Bronchial epithelial cell (primary cell): ENCODE measurements at places on chromosomes 2 and 18. TPM values are rescaled to one million over a fixed set of nuclear protein-coding genes. Genes with fewer than 3 reads are reported as not detected.

Gene TGFA
- 85.3 and 111 TPM in 2 replicates for total RNA-seq

Gene STAT4
- 7.1 and 12.3 TPM in 2 replicates for total RNA-seq

Gene MAPK4
- under 0.01 TPM in 1 of 2 replicates, not detected in the other for total RNA-seq

Gene DUSP28
- total RNA-seq, result 1.9 and 2.1 TPM in 2 replicates

Gene FOXD4L1
- total RNA-seq, result 0.13 and 0.26 TPM in 2 replicates

Gene SELENOI
- 28.0 and 32.6 TPM in 2 replicates for total RNA-seq

Gene IGFBP5
- total RNA-seq, result 0.51 and 9.2 TPM in 2 replicates

Gene NCKAP5
- total RNA-seq, result 0.26 and 1.4 TPM in 2 replicates

Gene FER1L5
- under 0.01 TPM in 2 replicates for total RNA-seq

Gene SCTR
- total RNA-seq, result not detected in 2 replicates

Gene POTEI
- not detected in 2 replicates for total RNA-seq

Gene CDK5R2
- not detected in 2 replicates for total RNA-seq

Gene GCA
- total RNA-seq, result 8.7 TPM in 2 replicates

Gene DIPK1C
- total RNA-seq, result not detected in 2 replicates

Gene LYPD6B
- 14.7 and 34.2 TPM in 2 replicates for total RNA-seq

Gene MYO3B
- total RNA-seq, result under 0.01 and 0.77 TPM in 2 replicates

Gene CHPF
- 52.7 and 85.5 TPM in 2 replicates for total RNA-seq

Gene MZT2A
- 171 and 207 TPM in 2 replicates for total RNA-seq

Gene TUBA3E
- not detected in 2 replicates for total RNA-seq

Gene RAB6D
- total RNA-seq, result not detected in 2 replicates

Gene PKDCC
- 0.38 and 0.79 TPM in 2 replicates for total RNA-seq

Gene COL3A1
- total RNA-seq, result 1.4 and 43.4 TPM in 2 replicates

Gene RGPD3
- 0.13 and 0.26 TPM in 2 replicates for total RNA-seq

Gene DYNAP
- total RNA-seq, result not detected in 2 replicates

Gene C2orf68
- total RNA-seq, result 9.5 and 18.8 TPM in 2 replicates

Gene SERPINB10
- under 0.01 and 0.79 TPM in 2 replicates for total RNA-seq

Gene ASPRV1
- total RNA-seq, result 0.26 and 0.38 TPM in 2 replicates

Gene GRP
- not detected in 2 replicates for total RNA-seq
